B cell (primary cell): ENCODE measurements at places on chromosomes 13 and 19. TPM values are rescaled to one million over a fixed set of nuclear protein-coding genes. Genes with fewer than 3 reads are reported as not detected.

The SLITRK5 gene
- under 0.01 and 0.01 TPM in 2 replicates for polyA plus RNA-seq

DNA sequence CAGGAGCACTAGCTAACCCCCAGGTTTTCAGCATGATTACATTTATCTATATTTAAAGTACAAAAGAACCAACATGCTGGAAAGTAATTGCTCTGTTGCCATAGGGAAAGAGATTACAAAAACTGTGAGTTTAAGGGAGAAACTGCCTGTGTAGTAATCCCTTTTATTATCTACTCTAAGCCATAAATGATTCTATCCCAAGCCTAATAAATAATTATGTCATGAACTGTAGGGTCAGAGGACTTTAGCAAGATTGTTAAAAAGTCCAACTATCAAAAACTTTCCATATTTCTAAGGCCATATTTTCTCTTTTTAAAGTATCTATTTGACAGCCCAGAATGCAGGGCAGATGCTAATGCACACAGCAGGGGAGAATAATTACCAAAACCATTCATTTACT, 573.8 kb upstream of the MIR17HG start:
- no peak for DNase-seq

DNA sequence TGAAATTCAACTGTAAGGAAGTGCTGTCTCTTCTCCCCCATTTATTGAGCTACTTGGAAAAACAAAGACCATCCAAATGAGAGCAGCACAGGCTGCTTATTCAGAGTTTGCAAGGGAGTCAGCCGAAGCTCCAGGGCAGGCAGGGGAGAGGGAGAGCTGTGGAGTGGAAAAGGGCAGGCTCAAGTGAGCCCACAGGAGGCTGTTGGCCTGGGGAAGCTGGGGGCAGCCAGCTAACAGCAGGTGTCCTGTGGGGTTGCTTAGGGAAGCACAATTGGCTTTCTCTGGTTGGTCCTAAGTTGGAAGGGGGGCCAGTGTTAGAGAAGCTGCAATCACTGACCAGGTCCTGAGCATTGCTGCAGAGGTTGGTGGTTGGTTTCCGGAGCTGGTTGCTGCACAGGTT, 23.9 kb downstream of the SLC25A42 start:
- no peak for DNase-seq

DNA sequence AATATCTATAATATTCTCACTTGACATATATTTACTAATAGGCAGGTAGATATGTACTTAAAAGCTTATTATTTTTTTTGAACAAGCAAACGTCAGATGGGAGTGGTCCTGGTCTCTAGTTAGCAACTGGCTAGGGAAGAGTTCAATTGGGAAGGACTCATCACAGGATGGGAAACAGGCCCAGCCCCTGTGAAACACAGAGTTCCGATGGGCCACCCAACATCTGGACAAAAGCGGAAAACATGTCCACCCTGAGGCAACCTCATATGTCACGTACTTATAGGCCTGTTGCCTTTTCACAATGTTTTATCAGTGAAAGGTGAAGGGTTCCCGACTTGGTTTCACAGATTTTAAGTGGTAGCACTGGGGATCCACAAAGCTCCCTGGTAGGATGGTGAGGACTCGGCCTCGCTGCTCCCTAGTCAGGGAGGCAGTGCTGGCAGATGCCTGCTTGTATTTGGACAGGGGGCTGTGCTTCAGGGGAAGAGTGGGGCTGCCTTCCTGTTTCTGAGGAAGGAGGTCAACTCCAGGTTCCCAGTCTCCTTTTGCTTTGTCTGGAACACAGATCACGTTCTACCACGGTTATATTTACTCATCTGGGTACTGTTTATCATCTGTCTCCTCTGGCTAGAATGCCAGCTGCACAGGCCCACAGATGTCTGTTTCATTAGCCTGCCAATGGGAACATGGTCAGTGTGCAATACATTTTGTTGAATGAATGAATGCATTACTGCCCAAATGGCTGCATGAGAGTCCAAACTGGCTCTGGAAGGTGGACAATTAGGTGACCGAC, 49.4 kb upstream of the SLC15A1 start:
- DNase-seq: no peak

- no peak for DNase-seq
Measured at GRCh38 chr13:89061821-89062220, 1390.7 kb downstream of the SLITRK5 start.

DNA sequence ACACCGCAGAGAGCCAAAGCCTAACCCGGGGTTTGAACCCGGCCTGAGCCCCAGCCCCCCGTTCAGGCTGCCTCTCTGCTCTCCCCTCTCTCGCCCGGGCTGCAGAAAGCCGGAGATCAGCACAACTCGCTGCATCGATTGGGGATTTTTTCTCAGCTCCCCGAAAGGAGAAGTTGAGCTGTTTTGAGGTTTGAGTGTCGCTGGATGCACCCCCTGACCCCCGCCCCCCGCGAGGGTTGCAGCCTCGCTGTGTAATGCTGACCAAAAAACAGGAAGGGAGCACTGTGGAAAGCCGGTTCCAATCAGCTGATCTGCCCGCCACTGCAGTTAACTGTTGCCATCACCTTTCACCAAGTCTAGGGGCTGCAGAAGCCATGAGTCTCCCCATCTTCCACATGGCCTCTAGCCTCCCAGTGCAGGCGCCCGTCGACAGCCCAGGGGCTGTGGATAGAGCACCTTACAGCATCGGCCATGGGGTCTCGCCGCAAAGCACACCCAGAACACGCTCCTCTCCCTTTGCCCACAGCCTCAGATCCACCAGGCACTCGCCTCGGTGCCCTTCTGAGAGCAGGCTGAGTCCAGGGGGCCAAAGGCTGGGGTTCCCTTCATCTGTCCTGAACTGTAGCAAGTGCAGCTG, 34.5 kb downstream of the MYO9B start:
- DNase-seq: peak; percentile 93

DNA sequence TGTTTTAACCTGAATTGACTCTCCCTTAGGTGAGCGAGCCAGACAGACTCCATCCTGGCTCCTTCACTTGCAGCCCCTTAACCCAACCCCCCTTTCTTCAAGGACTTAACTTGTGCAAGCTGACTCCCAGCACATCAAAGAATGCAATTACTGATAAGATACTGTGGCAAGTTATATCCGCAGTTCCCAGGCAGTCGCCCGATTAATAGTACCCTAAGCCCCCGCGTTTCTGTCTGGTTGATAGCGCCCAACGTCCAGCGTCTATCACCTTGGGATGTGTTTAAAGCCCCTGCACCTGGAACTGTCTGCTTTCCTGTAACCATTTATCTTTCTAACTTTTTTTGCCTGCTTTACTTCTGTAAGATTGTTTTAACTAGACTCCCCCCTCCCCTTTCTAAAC, 6.2 kb downstream of the HSD17B14 start:
- no peak for DNase-seq

DNA sequence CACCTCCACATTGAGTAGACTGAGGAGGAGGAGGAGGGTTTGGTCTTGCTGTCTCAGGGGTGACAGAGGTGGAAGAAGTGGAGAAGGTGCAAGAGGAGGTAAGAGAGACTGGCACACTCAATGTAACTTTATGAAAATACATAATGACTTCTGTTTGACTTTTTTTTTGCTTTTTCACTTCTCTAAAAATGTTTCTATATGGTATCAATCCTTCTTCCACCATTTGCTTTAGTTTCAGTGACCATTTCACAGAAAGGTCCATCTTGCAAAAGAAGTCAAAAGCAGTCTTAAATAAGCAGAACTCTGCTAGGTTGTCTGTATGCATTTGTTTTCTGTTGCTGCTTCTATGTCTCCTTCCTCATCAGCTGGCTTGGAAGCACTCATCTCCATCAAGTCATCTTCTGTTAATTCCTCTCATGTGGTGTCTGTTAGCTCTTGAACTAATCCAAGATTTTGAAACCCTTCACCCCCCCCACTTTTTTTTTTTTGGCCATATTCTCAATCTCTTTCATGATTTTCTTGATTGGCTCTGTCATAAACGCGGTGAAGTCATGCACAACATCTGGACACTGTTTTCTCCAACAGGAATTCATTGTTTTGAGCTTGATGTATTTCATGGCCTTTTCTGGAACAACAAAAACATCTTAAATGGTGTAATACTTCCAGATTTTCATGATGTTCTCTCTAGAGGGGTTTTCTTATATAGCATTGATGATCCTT, 80.8 kb downstream of the KL start:
- DNase-seq: no peak

DNA sequence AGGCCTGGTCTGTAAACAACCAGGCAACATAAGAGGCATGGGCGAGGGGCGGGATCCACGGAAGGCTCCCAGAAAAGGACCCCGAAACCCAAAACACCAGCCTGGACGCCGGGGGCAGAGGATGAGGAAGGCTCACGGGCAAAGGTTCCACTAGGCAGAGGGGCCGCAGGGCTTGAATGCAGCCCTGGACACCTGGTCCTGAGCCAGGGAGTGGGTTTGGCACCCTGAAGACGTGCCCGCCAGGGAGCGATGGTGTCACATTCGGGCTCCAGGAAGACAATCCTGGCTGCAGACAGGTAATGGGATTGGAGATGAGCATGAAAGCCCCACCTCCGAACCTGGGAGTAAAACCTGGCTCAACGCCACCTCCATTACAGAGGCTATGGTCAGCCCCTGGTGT, 31.8 kb downstream of the ZNF787 start:
- no peak for DNase-seq

DNA sequence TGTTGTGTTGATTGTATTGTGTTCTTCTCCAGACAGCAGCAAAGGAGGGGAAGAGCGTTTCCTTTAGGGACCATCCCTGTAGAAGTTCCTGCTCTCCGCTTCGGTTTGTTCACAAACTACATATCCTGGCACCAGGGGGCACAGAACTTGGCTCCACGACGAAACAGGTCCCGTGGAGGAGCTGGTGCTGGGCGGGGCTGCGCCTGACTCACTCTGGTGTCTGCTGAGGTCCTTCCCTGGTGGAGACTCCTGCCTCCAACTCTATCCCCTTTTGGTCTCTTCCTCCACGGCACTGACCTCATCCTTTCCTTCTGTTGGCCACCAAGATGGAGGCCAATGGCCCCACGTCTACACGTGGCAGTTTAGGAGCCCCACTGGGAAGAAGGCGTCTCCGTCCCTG, 14.7 kb downstream of the TMPRSS9 start:
- DNase-seq: no peak

- peak; percentile 73 for DNase-seq
Measured at GRCh38 chr19:46537136-46538097, 41.8 kb upstream of the PNMA8B start.

DNA sequence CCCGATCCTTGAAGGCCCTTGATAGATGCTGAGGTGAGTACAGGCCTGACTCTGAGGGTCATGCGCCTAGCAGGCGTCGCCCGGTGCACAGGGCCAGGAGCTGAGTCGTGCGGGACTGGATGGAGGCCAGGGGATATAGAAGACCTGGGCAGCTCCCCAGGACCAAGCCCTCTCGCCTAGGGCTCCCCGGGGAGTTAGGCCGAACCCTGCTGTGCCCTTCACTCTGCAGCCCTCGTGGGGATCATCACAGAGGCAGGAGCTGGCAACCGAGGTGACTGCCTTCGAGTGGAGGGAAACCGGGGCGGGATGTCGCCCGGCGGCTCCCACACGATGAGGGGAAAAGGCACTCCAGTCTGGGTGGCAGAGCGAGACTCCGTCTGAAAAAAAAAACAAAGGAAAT, 11.7 kb downstream of the CSNK1G2 start:
- no peak for DNase-seq

- no peak for DNase-seq
Measured at GRCh38 chr13:96544957-96545356, 449.3 kb downstream of the OXGR1 start.

GRCh38 chr13:106145997-106146864, 389.2 kb downstream of the EFNB2 start:
- no peak for DNase-seq

GRCh38 chr13:86567119-86567518, 767.9 kb upstream of the SLITRK6 start:
- DNase-seq: no peak

GRCh38 chr13:113836768-113837559, 26.9 kb downstream of the GAS6 start:
- no peak for DNase-seq

DNA sequence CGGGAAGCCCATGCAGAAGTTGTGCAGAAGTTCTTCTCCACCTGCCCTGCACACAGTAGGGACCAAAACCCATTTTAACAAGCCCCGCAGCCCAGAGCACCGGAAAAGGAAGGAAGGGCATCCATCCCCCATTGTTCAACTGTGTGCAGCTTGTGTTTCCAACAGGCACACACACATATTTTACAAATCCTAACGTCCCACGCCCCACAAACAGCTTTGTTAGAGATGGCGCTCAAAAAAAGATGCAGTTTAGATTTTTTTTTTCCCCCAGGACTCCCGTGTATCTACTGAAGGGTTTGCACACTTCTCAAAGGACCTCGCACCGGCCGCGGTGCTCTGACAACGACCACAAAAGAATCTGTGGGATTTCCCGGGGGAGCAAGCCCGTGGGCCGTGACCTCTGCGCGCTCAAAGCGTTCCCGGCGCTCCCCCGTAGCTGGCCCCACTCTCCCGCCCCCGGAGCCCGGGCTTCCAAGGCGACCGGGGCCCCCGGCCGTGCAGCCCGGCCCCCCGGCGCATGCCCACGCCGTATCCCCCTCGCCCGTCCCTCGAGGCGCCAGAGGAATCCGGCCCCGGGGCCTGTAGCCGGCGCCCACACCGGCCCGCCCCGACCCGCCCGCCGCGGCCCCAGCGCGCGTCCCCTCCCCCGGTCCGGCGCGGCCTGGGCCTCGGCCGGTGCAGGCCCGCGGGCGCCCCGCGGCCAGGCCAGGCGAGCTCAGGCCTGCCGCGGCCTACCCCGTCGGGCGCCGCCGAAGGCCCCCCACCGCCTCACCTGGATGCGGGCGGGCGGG, 523 bp downstream of the ELAVL1 start:
- peak; percentile 51 for DNase-seq

GRCh38 chr19:5293612-5294378, 46.8 kb downstream of the PTPRS start:
- no peak for DNase-seq

DNA sequence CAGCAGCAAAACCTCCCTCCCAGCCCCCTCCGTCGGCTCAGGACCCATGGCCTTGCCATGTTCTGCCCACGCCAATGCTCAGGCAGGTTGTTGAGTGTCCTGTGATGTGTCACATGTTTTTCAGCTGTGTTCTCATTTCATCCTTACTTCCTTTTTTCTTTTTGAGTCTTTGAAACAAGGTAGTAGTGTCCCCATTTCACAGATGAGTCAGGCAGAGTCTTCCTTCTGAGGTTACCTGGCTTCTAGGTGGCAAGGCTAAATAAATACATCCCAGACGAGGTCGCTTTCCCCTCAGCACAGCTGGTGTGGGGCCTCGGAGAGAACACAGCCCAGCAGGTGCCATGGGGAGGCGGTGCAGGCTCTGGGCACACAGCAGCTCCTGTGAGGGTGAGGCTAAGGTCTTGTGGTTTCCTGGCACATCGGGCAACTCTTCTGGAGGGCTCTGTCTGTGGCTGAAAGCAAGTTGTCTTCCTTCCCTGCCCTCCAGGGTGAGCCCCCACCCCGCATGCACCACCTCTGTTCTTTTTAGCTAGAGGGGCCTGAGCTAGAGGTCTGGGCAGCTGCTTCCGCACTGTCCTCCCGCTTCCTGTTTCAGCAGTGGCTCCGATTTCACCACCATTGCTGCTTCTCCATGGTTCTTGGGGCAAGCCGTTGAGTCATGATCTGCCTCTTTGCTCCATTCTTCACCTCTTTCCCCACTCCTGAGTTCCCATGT, 15.1 kb downstream of the PRAM1 start:
- DNase-seq: peak; percentile 48
